ENCODE measurements at places on chromosomes 1 and 21.

- DNase-seq: no peak
Measured at GRCh38 chr1:241899210-241899609, 51.2 kb downstream of the EXO1 start.

DNA sequence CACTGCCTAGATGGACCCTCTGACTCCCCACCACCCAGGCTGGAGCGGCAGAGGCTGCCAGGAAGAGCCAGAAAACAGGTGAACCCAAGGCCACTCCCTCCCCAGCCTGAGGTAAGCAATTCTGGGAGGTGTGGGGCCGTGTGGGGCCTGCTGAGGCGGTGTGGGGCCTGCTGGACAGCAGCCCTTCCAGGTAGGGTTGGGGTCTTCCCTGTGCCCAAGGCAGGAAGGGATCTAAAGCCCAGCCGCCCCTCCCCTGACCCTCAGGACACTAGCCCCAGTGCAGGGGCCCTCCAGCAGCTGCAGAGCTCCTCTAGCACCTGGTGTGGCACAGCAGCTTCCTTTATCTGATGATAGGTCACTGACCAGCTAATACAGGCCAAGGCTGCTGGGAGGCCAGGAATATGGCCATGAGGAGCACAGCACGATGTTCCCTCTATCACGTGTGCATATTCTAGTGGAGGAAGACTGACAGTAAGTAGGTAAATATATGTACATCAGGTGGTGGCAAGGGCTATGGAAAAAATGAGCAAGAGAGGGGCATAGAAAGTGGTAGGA, 86.9 kb downstream of the IER5 start:
- DNase-seq: no peak

GRCh38 chr21:16304174-16305095, 574.7 kb downstream of the USP25 start:
- DNase-seq: no peak

DNA sequence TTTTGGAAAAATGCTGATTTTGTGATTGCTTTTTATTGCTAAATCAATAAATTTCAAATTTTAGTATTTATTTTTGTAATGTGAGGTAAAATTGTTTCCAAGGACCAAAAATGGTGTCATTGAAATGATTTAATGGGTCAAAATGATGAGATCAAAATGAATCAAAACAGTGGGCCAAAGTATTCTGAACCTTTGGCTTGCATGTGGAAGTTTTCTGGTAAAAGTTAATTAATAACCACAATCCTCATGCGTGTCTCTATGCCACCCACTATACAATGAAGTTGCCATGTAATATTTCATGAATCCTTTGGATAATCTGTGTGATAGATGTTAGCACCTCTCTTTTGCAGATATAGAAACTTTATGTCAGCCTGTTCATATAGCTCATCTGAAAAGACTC, 83.8 kb downstream of the PAPPA2 start:
- no peak for DNase-seq

DNA sequence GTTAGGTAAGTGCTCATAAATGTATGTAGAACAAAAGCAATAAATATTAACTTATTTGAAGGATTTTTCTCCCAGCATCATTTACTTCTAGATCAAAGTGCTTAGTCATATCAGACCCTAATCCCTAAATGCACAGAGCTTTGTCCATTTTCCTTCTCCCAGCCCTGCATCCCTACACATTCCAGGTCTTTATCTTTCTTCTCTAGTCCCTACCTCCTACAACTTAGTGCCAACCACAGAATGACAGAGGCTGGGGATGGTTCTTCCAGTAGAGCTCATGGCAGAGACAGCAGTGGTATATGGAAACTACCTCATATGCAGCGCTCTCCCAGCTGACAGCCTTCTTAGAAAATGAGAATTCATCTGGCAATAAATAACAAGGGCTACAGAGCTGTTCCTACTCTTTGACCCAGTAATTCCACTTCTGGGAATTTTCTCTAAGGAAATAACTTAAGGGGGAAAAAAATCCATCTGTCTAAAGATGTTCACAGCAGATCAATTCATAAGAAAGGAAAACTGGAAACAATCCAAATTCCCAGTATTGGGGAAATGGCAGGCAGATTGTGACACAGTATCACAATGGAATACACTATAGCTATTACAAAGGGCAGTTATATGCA, 62.9 kb upstream of the ROR1 start:
- DNase-seq: no peak

- DNase-seq: no peak
Measured at GRCh38 chr1:153648000-153648643, 10.4 kb upstream of the SNAPIN start.
